ENCODE measurements at places on chromosomes 2 and 18.
A peak's percentile ranks its signal among the peaks of the same experiment; 100 is the strongest.

DNA sequence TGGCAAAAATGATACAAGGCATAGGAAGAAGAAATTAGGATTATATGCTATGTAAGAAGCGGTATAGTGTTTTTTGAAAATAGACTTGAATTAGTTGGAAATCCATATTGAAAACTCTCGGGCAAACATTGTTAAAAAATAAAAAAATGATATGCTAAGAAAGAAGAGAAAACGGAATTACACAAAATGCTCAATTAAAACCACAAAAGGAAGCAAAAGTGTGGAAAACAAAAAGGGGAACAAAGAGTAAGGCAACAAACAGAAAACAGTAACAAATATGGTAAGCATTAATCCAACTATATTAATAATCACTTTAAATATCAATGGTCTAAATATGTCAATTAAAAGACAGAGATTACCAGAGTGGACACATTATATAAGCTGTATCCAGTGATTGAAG lies 58.4 kb downstream of the TXNL1 start:
- H3K36me3 ChIP-seq = no peaks in the 10 kb centered on the region
- no peak for DNase-seq
- no peak overlapping the region for H3K27ac ChIP-seq
- H3K4me1 ChIP-seq = peaks cover 18% of the 10 kb centered on the region

DNA sequence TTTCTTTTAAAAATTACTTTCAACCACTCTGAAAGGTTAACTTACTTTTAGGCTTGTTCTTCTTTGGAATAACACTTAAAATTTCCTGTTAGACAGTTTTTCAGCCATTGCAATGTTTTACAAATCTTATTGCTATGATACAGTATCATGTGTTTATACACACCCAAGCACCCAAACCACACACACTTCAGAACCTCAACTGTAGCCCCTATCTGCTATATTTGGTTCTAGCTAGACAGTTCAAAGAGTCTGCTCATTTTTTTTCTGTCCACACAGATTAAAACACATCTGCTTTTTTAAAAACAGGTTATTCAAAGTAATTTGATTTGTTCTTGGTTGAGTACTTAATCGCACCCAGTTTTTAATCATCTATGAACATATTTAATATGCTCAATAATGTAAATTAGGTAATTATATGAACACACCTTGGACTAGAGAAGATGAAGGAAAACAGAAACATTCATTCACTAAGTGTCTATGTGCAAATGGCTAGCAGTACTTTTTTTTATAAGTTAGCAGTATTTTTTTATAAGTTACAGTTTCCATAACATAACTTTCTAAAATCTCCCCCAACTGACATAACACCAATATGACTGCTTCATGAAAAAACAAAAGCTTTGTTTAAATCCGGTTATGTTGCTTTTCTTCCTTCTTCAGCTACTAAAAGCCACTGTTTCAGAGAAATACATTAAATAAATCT lies 17.6 kb downstream of the FBXO11 start:
- H3K36me3 ChIP-seq = no peaks in the 10 kb centered on the region
- peaks cover 22% of the 10 kb centered on the region for H3K4me1 ChIP-seq
- H3K27me3 ChIP-seq = no peaks in the 10 kb centered on the region
- no peak overlapping the region for H3K4me3 ChIP-seq
- H3K27ac ChIP-seq = peak overlapping the region; percentile 71

DNA sequence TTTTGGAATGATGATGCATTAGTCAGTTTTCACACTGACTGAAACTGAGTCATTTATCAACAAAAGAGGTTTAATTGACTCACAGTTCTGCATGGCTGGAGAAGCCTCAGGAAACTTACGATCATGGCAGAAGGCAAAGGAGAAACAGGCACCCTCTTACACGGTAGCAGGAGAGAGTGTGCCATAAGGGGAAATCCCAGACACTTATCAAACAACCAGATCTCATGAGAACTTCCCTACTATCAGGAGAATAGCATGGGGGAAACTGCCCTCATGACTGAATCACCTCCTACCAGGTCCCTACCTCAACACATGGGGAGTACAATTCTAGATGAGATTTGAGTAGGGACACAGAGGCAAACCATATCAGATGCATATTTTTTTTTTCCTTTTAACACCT lies 504.5 kb upstream of the VRK2 start:
- H3K36me3 ChIP-seq = no peaks in the 10 kb centered on the region
- H3K27ac ChIP-seq = no peak overlapping the region
- peaks cover 10% of the 10 kb centered on the region for H3K4me1 ChIP-seq
- H3K27me3 ChIP-seq = no peaks in the 10 kb centered on the region

GRCh38 chr18:75173738-75174137 lies 35.2 kb downstream of the PTGR3 start:
- H3K27me3 ChIP-seq = no peaks in the 10 kb centered on the region
- no peaks in the 10 kb centered on the region for H3K36me3 ChIP-seq
- H3K4me1 ChIP-seq = peaks cover 16% of the 10 kb centered on the region
- DNase-seq = no peak
- no peak overlapping the region for H3K27ac ChIP-seq

DNA sequence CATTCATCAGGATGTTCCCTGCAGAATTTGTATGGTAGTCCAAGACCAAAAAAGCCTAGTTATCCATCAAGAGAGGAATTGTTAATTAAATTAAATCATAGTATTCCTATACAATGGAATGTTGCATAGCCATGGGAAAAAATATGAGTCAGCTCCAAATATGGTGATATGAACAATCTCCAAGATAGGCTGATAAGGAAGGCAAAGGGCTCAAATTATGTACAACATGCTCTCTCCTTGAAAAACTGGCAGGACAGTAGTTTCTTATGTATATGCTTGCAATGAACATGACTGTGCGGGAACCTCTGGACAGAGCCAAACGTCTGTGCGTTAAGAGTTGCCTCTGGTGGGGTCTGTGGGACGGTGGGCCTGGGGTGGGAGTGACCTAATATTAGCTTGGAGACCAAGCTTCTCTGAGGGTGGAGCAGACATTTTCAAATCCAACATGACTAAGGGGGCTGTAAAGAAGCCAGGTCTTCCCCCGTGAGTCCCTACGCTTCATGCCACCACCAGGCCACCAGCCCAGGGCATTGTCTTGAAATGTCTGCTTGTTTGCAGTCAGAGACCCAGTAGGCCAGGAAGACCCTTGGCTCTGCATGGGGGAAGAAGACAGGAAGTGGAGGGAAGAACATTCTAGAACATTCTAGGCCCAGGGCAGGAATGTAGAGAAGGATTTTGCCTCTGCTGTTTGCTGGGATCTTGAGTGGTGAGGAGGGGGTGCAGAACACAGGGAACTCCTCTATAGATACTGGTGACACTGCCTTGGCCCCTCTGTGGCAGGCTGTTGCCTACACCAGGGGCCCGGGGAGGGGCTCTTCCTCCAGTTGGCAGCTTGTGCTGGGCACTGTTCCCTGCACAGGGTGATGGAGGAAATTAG lies 244.0 kb upstream of the HS6ST1 start:
- no peak overlapping the region for H3K4me3 ChIP-seq
- H3K27me3 ChIP-seq = no peaks in the 10 kb centered on the region
- no peak overlapping the region for H3K27ac ChIP-seq
- DNase-seq = no peak
- peaks cover 6% of the 10 kb centered on the region for H3K4me1 ChIP-seq
- H3K36me3 ChIP-seq = no peaks in the 10 kb centered on the region

DNA sequence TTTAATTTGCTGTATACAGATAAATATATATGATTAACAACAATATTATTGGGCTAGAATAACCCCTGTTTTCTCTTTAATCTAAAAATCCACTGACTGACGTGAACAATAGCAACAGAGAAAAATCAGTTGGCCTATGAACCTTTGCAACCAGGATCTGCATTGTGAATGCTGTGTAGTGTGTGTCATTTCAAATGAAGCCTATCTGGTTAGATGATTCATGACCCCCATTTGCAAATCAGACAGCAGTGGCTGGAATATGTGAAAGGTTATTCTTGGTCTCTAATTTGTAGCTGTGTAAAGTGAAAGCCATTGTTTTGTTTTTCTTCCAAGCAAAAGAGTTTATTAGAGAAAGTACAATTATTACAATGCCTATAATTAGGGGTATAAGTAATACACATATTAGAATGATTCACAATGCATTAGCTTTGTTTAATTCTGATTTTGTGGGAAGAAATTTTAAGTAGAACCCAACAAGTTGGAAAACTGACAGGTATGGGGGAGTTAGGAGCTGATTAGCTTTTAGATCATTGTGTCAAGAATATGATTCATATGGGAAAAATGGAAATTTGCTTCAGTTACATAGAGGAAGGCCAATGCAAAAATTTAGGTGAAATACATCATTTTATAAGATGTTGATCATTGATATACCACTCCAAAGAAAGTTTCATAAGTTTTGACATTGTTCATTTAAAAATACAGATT lies 1362.2 kb upstream of the TMEFF2 start:
- peaks cover 10% of the 10 kb centered on the region for H3K4me1 ChIP-seq
- H3K27me3 ChIP-seq = no peaks in the 10 kb centered on the region
- H3K27ac ChIP-seq = no peak overlapping the region
- no peak overlapping the region for H3K4me3 ChIP-seq

DNA sequence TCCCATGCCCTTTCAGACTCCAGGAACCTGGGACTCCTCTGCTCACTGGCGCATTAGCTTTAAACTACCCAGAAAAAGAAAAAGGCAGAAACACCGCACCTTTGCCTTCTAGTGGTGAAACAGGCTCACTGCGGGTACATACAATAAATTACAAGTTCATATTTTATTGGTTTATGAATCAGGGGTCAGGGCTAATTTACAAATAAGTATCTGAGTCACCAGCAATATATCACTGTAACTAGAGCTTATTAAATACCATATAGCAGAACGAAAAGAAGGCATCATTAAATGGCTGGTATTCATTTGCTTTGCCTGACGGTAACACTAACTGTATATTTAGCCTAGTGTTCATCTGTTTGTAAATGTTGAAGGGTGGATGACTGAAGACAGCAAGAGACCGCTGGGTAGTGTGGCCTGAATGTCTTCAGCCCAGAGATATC lies 26.9 kb upstream of the DTNB start:
- H3K4me1 ChIP-seq = no peaks in the 10 kb centered on the region
- DNase-seq = no peak
- H3K27me3 ChIP-seq = no peaks in the 10 kb centered on the region
- no peak overlapping the region for H3K27ac ChIP-seq
- H3K4me3 ChIP-seq = no peak overlapping the region

DNA sequence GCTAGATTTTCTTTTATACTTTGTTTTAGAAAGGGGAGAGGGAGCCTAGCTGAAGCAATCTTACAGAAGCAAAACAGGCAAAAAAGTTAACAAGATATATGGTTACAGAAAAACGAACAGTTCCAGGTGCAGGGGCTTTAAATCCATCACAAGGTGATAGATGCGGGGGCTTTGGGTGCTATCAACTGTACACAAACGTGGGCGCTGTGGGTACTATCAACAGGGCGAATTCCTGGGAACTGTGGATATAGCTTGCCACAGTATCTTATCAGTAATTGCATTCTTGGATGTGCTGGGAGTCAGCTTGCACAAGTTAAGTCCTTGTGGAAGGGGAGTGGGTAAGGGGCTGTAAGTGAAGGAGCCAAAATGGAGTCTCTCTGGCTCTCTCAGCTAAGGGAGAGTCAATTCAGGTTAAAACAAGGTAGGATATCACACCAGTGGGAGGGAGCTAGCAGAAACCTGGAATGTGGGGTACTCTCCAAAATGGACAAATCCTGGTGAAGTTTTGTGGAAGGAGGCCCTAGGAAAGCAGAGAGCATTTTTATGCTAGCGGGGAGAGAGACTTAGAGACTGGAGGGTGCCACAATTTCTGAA lies 325.8 kb upstream of the SPHKAP start:
- H3K4me3 ChIP-seq = no peak overlapping the region
- no peaks in the 10 kb centered on the region for H3K27me3 ChIP-seq
- no peak for DNase-seq
- 0 out of 2 replicates have a peak, but pooled peaks cover 6% of the 10 kb centered on the region for H3K36me3 ChIP-seq

Data from WTC11 (cell line).